ENCODE measurements at places on chromosomes 1 and 21. TPM values are rescaled to one million over a fixed set of nuclear protein-coding genes. Genes with fewer than 3 reads are reported as not detected.

The SLAMF6 gene
- not detected for total RNA-seq

The C8A gene
- 0.10 TPM for total RNA-seq

The RHCE gene
- 0.64 TPM for total RNA-seq

The PTGER3 gene
- 0.05 TPM for total RNA-seq

The COL6A1 gene
- total RNA-seq, result 87.5 TPM

The TRABD2B gene
- 0.05 TPM for total RNA-seq

The ATP1A2 gene
- not detected for total RNA-seq

The DMRTA2 gene
- total RNA-seq, result not detected
